Epithelial cell of umbilical artery (primary cell): ENCODE measurements at places on chromosomes 7 and 10. TPM values are rescaled to one million over a fixed set of nuclear protein-coding genes. Genes with fewer than 3 reads are reported as not detected.

The AS3MT gene
- 1.8 and 2.6 TPM in 2 replicates for total RNA-seq

The OR2A1 gene
- total RNA-seq: under 0.01 TPM in 2 replicates

The TUBB8 gene
- total RNA-seq: 0.61 TPM in 1 of 2 replicates, not detected in the other

The OPALIN gene
- not detected in 2 replicates for total RNA-seq

The FZD1 gene
- total RNA-seq: 0.97 and 2.4 TPM in 2 replicates

The GNG11 gene
- 171 and 334 TPM in 2 replicates for total RNA-seq

The PLXDC2 gene
- total RNA-seq: under 0.01 and 0.15 TPM in 2 replicates

The HOXA11 gene
- 8.1 and 10.3 TPM in 2 replicates for total RNA-seq

The EVX1 gene
- not detected in 2 replicates for total RNA-seq

The SMNDC1 gene
- 7.5 and 11.2 TPM in 2 replicates for total RNA-seq

The C10orf67 gene
- total RNA-seq: under 0.01 TPM in 1 of 2 replicates, not detected in the other

The HPSE2 gene
- total RNA-seq: not detected in 2 replicates

The PSD gene
- total RNA-seq: under 0.01 and 0.46 TPM in 2 replicates

The ZNF655 gene
- 10.1 and 19.5 TPM in 2 replicates for total RNA-seq

The CPA5 gene
- total RNA-seq: not detected in 2 replicates

The SOSTDC1 gene
- not detected in 2 replicates for total RNA-seq

The SPDYE11 gene
- total RNA-seq: not detected in 2 replicates

The H2BK1 gene
- not detected in 2 replicates for total RNA-seq

The SDK1 gene
- 0.32 and 2.7 TPM in 2 replicates for total RNA-seq

The AFAP1L2 gene
- 5.5 and 8.4 TPM in 2 replicates for total RNA-seq

The CARD11 gene
- 1.7 and 6.2 TPM in 2 replicates for total RNA-seq

The GIMAP4 gene
- total RNA-seq: 332 and 504 TPM in 2 replicates

The ICA1 gene
- total RNA-seq: 27.2 and 40.0 TPM in 2 replicates
